Left cardiac atrium (tissue), 4 donors: ENCODE measurements at places on chromosomes 3 and 15. TPM values are rescaled to one million over a fixed set of nuclear protein-coding genes. Genes with fewer than 3 reads are reported as not detected.

The OR5K2 gene
- total RNA-seq, result not detected

The CPNE9 gene
- not detected for total RNA-seq

The STAC gene
- total RNA-seq, result 0.13 TPM

The PLA1A gene
- 1.5 TPM for total RNA-seq

The DPP8 gene
- 24.8 TPM for total RNA-seq

The SERINC4 gene
- total RNA-seq, result 0.18 TPM

The SCN5A gene
- 191 TPM for total RNA-seq

The PLSCR4 gene
- 27.9 TPM for total RNA-seq

The HYAL3 gene
- total RNA-seq, result 1.7 TPM

The SLC22A14 gene
- 0.13 TPM for total RNA-seq

The CDCP1 gene
- total RNA-seq, result 0.74 TPM

The ZKSCAN7 gene
- total RNA-seq, result 2.8 TPM

The A4GNT gene
- not detected for total RNA-seq

The AGBL1 gene
- total RNA-seq, result 0.05 TPM

The SNTN gene
- not detected for total RNA-seq

The NCKIPSD gene
- 19.4 TPM for total RNA-seq

The SLCO3A1 gene
- 37.8 TPM for total RNA-seq

The ATP8B4 gene
- 5.4 TPM for total RNA-seq

The MAGEF1 gene
- 24.5 TPM for total RNA-seq

The ANKRD28 gene
- total RNA-seq, result 13.0 TPM

The APOD gene
- 256 TPM for total RNA-seq

The FAM81A gene
- 3.7 TPM for total RNA-seq

The SEMA7A gene
- 1.8 TPM for total RNA-seq

The ITIH3 gene
- 0.55 TPM for total RNA-seq

The MCTP2 gene
- total RNA-seq, result 2.3 TPM

The UNC13C gene
- total RNA-seq, result 0.29 TPM

The NR1I2 gene
- 0.09 TPM for total RNA-seq

The SUCNR1 gene
- total RNA-seq, result 1.1 TPM

The BCHE gene
- 13.2 TPM for total RNA-seq

The RARB gene
- total RNA-seq, result 12.1 TPM

The HCN4 gene
- total RNA-seq, result 7.7 TPM

The EPHA3 gene
- 5.6 TPM for total RNA-seq

The LEKR1 gene
- 0.65 TPM for total RNA-seq

The LRRC31 gene
- total RNA-seq, result not detected

The TRPM1 gene
- not detected for total RNA-seq

The FILIP1L gene
- total RNA-seq, result 86.6 TPM

The COL6A6 gene
- total RNA-seq, result 4.7 TPM

The CCDC54 gene
- not detected for total RNA-seq

The BRPF1 gene
- total RNA-seq, result 10.2 TPM

The GAP43 gene
- total RNA-seq, result 1.4 TPM

The GRK7 gene
- total RNA-seq, result not detected

The AHSG gene
- 0.15 TPM for total RNA-seq

The XCR1 gene
- 0.09 TPM for total RNA-seq

The PPM1L gene
- total RNA-seq, result 30.2 TPM

The ZNF860 gene
- 0.13 TPM for total RNA-seq

The GPD1L gene
- 177 TPM for total RNA-seq

The PSTPIP1 gene
- total RNA-seq, result 14.1 TPM

The SKOR1 gene
- 0.09 TPM for total RNA-seq

The SERPINI2 gene
- 0.71 TPM for total RNA-seq

The SI gene
- total RNA-seq, result not detected

The LTF gene
- total RNA-seq, result 2.9 TPM

The RSRC1 gene
- 23.6 TPM for total RNA-seq
